Lower leg skin (tissue), 4 donors: ENCODE measurements at places on chromosomes 1 and 21.

DNA sequence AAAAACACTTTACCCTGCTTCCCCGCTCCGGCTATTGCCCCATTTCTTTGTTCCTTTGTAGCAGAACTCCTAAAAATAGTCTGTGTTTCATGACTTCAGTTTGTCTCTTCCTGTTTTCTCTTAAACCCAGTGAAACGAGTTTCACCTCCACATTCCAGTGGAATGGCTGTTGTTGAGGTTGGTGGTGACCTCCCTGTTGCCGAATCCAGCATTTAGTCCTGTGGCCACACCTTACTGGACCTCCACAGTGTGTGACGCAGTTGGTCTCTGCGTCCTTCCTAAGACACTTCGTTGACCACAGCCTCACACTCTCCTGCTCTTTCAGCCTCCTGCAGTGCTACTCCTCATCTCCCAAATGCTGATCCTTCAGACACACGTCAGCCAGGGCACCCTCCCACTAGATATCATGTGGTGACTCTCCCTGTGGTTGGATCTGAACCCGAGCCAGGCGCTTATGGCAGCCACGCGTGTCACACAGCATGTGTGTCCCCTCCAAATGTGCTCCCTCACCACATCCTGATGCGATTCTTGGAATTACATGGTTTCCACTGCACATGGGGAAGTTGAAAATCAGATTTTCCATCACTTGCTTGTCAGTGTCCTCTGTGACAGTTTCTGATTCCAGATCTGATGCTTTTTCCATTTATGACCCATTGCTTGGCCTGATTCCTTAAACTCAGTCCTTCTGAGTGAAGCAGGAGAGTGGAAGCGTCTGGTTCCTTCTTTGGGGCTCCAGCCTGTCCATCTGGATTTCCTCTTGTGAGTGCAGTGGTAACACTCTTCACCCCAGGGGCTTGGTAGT is 99.1 kb upstream of the ARTN start:
- DNase-seq, result peak; percentile 41

DNA sequence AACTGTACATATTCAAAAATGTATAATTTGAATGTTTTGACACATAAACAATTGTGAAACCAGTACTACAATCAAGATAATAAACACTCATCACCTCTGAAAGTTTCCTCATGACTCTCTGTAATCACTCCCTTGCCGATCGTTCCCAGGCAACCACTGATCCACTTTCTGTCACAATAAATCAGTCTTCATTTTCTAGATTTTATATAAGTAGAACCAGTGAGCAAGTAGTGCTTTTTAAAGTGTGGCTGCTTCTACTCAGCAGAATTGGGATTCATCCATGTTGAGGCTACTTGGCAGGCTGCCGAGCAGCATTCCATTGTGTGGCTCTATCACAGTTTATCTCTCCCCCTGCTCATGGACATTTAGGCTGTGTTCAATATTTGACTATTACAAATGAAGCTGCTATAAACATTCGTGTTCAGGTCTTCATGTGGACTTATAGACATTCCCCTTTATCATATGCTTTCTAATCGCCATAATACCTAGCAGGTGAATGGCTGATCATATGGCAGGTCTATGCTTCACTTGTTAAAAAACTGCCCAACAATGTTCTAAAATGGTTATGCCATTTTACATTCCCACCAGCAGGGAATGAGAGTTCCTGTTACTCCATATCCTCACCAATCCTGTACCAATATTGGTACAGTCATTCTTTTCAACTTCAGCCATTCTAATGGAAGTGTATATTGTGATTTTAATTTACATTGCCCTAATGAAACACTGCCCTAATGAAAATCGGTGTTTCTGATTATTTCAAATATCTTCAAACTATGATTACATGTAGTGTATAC is 20.5 kb downstream of the TEX38 start:
- no peak for DNase-seq

DNA sequence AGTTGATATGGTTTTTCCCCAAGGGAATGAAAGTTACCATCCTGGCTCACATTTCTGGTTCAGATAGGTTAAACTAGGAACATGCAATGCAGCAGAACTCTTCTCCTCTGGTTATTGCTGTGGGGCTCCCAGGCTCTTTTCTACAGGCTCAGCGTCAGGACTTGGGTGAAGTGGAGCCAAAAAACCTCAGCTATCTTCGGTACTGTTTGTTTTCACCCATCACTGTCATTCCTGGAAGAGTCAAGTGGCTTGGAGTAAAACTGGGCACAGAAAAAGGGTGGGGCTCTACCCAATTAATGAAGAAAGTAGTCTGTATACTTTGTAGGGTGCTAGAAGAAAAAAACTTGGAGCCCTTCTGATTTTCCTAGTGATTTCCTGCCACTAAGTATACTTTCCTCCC is 9.4 kb downstream of the WNT2B start:
- DNase-seq, result no peak

DNA sequence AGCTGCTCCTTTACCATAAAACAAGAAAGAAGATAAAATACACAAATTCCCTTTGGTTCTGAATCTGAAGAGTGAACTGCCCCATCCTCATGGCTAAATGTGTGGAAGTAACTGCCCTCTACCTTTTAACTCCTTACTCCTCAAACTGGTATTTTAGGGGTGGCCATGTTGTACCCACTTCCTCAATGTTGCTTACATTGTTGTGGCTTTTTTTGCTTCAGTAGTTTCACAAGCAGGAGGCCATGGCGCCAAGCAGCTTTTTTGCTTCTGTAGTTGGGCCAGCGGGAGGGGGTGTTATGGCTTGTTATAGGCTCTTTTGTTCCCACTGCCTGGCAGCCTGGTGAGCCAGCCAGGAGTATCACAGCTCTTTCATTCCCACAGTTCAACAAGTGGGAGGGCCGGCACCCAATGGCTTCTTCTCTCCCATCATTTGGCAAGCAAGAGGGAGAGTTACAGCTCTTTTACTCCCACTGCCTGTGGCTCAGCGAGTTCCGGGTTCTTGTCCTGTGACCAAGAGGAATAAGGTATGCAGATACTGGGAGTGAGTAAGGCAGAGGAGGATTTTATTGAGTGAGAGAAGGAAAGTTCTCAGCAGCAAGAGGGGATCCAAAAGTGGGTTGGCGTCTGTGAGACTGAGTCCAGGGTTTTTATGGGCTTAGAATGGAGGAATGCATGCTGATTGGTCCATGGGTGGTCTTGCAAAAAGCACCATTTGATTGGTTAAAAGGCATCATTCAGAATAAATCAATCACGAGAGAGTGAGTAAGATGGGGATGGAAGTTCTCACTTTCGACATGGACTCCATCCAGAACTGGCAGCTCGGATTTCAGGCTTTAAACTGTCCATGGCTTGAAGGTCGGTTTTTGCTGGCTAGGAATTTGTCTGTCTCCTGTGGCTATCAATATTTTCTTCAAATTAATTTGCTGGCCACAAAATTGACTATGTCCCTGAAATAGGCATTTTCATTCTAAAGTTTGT is 429.6 kb downstream of the HLX start:
- no peak for DNase-seq

DNA sequence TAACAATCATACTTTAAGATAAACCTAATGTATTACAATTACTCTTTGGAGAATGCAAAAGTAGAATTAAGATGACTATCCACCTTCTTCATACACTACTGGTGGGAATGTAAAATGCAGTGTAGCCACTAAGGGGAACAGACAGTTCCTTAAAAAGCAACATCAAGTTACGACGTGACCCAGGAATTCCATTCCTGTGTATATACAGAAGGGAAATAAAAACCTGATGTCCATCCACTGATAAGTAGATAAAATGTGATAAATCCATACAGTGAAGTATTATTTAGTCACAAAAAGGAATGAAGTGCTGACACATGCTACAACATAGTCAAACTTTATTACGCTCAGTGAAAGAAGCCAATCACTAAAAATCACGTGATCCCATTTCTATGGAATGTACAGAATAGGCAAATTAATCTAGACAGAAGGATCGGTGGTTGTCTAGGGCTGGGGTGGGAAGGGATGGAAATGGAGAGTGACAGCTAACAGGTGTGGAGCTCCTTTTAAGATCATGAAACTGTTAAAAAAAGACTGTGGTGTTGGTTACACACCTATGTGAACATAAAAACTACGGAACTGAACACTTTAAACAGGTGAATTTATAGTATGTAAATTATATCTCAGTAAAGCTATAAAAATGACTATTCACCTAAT is 42.1 kb downstream of the NRIP1 start:
- DNase-seq, result no peak

DNA sequence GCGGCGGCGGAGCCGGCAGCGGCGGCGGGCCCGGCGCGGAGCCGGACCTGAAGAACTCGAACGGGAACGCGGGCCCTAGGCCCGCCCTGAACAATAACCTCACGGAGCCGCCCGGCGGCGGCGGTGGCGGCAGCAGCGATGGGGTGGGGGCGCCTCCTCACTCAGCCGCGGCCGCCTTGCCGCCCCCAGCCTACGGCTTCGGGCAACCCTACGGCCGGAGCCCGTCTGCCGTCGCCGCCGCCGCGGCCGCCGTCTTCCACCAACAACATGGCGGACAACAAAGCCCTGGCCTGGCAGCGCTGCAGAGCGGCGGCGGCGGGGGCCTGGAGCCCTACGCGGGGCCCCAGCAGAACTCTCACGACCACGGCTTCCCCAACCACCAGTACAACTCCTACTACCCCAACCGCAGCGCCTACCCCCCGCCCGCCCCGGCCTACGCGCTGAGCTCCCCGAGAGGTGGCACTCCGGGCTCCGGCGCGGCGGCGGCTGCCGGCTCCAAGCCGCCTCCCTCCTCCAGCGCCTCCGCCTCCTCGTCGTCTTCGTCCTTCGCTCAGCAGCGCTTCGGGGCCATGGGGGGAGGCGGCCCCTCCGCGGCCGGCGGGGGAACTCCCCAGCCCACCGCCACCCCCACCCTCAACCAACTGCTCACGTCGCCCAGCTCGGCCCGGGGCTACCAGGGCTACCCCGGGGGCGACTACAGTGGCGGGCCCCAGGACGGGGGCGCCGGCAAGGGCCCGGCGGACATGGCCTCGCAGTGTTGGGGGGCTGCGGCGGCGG is 1.0 kb downstream of the ARID1A start:
- DNase-seq, result no peak

DNA sequence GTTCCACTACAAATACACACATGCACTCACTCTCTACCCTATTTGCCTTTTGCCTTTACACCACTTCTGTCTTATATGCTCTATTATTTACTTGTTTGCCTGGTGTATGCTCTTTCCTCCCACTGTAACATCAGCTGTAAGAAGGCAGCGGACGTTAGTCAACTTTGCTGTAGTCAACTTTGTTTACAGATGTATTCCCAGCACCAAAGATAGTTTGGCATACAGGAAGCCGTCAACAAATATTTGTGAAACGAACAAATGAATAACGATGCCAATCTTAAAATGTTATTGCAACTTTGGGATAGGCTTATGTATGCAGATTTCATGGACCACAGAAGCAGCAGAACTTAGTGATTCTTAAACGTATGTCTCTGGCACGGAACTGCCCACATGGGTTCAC is 138.3 kb upstream of the GALNT2 start:
- no peak for DNase-seq

- DNase-seq, result no peak
Observed at GRCh38 chr1:151604291-151604690, 7.6 kb upstream of the SNX27 start.

DNA sequence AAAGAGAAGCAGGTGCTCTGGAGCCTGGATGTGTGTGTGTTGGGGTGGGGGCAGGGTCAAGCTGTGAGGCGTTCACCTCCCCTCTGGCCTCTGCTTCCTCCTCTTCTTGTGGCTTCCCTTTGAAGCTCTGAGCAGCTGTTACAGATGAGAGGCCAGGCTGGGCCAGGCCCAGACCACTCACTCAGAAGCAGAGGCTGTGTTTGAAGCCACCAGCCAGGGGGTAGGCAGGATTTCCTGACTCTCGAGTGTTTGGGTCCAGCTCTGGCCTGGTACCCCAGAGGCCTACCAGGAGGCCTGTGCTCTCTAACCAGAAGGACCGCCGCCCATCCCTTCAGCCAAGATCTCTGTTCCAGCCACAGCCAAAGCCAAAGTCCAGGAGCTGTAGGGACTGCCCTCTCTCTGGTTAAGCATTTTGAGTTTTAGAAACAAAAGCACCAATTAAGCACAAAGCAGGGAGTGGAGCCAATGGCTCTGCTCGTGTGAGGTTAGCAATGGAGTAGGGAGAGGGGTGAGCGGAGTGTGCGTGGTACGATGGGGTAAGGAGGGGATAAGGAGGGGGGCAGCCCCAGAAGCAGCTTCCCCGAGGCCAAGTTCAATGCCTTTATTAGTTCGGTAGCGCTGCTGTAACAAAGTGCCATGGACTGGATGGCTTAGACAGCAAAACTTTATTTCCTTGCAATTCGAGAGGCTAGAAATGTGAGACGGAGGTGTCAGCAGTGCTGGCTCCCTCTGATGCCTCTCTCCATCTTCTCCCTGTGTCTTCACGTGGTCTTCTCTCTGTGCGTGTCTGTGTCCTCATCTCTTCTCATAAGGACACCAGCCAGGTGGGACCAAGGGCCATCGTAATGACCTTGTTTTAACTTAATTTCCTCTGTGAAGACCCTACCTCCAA is 20.5 kb downstream of the RCSD1 start:
- DNase-seq, result peak; percentile 78

DNA sequence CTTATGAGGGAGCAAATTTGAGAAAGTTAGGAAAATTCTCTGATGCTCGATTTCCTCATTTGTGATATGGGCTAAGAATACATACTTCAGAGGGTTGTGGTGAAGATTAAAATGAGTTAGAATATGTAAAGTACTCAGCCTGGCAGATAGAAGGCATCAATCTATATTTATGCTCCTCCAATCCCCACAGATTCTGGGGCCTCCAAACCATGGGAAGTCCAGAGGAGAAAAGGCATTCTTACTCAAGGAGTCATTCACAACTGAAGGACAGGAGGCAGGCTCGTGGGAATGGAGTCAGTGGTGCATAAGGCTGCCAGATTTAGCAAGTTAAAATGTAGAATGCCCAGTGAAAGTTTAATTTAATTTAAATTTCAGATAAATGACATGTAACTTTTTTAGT is 330.0 kb upstream of the POU3F1 start:
- DNase-seq, result no peak
